ENCODE measurements at places on chromosomes 4 and X. TPM values are rescaled to one million over a fixed set of nuclear protein-coding genes. Genes with fewer than 3 reads are reported as not detected.

- DNase-seq: no peak
Observed at GRCh38 chrX:42565739-42566138, 212.2 kb downstream of the PPP1R2C start.

- no peak for DNase-seq
Observed at GRCh38 chr4:89331197-89331596, 23.6 kb upstream of the GPRIN3 start.

DNA sequence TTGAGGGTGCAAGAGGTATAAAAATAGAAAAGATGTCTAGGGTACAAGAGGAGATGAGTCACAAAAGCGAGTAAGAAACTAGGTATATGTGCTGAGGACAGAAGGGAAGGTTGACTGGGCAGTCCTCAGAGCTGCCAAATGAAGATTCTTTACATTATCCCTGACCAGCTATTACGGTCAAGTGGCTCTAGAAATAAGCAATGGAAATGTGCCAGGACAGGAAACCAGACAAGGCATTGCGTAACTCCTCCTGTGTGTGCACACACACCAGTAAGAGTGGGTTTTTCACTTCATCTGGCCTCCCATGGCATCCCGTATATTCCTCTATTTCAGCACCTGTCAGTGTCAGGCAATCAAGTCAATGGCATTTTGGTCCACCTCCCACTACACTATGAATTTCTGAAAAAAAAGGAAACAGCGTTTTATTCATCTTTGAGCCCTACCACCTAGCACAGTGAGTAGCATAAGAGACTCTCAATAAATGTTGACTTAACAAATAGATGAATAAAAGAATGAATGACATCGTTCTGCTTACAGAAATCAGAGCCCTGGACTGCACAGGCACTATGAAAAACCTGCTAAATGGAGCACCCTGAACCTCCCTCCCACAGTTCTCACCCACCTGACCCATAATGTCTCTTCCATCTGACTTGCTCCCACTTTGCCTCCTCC lies 62.6 kb upstream of the KLF3 start:
- DNase-seq: no peak

DNA sequence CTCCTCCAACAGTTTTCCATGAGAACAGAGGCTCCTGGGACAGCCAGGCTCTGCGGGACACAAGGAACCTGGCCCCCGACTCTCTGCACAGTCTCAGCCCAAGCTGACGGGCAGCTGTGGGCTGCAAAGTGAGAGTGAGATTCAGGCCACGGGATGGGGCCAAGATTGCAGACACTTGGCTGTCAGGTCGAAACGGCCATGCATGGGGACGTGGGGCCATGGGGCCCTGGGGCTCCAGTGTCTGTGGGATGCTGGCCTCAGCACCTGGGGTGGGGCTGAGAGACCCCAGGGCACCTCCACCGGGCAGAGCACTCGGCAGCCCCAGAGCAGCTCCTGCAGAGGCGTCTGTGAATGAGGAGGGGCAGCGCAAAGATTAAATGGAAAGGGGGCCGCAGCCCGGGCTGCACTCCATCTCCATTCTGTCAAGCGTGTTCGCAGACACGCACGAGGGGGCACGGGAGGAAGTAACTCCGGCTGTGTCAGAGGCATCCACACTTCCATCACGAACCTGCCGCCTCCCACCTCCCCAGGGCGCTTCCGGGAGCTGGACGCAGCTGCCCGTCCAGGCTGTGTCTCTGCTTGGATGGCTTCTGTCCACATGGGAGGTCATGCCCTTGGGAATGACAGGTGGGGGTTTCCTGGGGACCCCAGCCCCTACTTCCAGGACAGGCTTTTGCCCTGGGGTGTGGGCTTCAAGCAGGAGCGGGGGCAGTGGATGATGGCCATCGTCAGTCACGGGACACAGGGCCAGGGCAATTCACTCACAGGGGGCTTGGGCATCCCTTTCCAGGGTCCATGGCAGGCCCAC lies 82.8 kb upstream of the NKX1-1 start:
- no peak for DNase-seq

The ANOS1 gene
- total RNA-seq: not detected
